ENCODE measurements at places on chromosomes 11 and 22. TPM values are rescaled to one million over a fixed set of nuclear protein-coding genes. Genes with fewer than 3 reads are reported as not detected.

FKBP2 gene
- 36.6 TPM for total RNA-seq

CCDC116 gene
- 0.78 TPM for total RNA-seq

TEX54 gene
- total RNA-seq = not detected

OR52I2 gene
- not detected for total RNA-seq

RFPL3 gene
- not detected for total RNA-seq

GRCh38 chr11:19327280-19327679 lies 86.5 kb upstream of the E2F8 start:
- peaks cover 17% of the 10 kb centered on the region for H3K27me3 ChIP-seq
- no peaks in the 10 kb centered on the region for H3K4me1 ChIP-seq
- H3K36me3 ChIP-seq = no peaks in the 10 kb centered on the region
- no peak overlapping the region for H3K27ac ChIP-seq
- no peak overlapping the region for H3K4me3 ChIP-seq

DNA sequence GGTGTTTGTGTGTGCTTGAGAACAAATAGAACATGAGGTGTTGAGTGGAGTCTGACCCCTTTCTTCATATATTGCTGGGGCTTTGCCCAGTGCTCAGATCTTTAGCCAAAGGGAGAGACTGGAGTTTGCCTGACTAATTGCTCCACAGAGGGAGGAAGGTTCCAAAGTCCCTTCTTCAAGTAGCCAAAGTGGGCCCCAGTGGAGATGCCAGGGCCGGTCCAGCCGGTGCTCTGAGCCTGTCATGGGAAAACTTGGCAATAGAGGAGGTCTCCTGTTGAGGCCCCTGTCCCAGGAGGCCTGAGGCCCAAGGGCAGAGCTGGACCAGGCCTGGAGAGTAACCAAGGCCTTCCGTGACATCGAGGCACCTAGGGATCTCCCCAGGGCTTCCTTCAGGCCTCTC lies 112.3 kb downstream of the DSCAML1 start:
- no peaks in the 10 kb centered on the region for H3K4me1 ChIP-seq
- H3K27me3 ChIP-seq = peaks cover 2% of the 10 kb centered on the region
- H3K36me3 ChIP-seq = no peaks in the 10 kb centered on the region
- no peak overlapping the region for H3K4me3 ChIP-seq
- DNase-seq = no peak
- no peak overlapping the region for H3K27ac ChIP-seq

DNA sequence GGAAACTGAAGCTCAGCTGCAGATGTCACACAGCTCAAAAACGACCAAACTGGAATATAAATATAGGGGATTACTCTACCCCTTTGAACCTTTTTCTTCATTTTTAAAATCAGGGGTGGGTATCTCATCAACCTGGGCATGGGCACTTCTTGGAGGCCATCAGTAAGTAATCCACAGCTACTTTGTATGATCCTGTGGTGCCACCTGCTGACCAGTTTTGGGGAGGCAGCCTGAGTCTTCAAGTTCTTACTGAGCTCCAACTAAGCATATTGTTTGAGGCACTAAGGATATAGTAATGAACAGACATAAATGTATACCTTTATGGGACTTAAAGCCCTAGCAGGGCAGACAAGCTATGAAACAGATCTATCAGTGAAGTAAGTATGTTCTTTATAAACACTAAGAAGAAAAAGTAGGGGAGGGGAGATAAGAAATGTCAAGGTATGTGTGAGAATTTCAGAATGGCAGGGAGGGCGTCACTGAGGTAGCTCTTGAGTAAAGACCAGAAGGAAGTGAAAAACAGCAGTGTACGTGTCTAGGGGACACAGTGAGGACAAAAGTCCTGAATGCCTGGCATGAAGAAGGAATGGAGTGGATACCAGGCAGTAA lies 18.4 kb downstream of the TUB start:
- no peaks in the 10 kb centered on the region for H3K27me3 ChIP-seq
- no peaks in the 10 kb centered on the region for H3K4me1 ChIP-seq
- H3K27ac ChIP-seq = no peak overlapping the region
- H3K4me3 ChIP-seq = no peak overlapping the region

GRCh38 chr22:42052765-42053164 lies 17.8 kb downstream of the NAGA start:
- peaks cover 18% of the 10 kb centered on the region for H3K36me3 ChIP-seq
- H3K27ac ChIP-seq = no peak overlapping the region
- H3K4me1 ChIP-seq = no peaks in the 10 kb centered on the region
- no peak overlapping the region for H3K4me3 ChIP-seq
- no peak for DNase-seq
- no peaks in the 10 kb centered on the region for H3K27me3 ChIP-seq

NLRP10 gene
- total RNA-seq = not detected

LSP1 gene
- 449 TPM for total RNA-seq

DNA sequence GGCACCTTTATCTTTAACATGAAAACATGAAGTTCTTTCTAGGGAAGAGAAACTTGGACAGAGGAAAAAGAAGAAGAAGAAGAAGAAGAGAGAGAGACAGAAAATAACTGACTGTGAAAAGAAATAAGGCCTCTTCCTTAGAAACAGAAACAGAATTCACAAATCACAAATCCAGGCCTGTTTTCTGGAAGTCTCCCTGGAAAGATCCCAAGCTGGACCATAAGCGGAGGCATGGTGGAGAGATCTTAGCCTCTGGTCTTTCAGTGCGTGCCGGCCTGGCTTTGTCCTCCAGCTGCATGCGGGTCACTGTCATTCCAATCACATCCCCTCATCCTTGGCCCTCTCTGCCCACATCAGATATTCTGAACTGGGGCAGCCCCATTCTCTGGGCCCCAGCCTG lies 6.9 kb downstream of the FXYD6 start:
- no peak for DNase-seq
- H3K4me1 ChIP-seq = peaks cover 3% of the 10 kb centered on the region
- H3K36me3 ChIP-seq = no peaks in the 10 kb centered on the region
- peaks cover 22% of the 10 kb centered on the region for H3K27me3 ChIP-seq

CYTH4 gene
- 45.9 TPM for total RNA-seq

DNA sequence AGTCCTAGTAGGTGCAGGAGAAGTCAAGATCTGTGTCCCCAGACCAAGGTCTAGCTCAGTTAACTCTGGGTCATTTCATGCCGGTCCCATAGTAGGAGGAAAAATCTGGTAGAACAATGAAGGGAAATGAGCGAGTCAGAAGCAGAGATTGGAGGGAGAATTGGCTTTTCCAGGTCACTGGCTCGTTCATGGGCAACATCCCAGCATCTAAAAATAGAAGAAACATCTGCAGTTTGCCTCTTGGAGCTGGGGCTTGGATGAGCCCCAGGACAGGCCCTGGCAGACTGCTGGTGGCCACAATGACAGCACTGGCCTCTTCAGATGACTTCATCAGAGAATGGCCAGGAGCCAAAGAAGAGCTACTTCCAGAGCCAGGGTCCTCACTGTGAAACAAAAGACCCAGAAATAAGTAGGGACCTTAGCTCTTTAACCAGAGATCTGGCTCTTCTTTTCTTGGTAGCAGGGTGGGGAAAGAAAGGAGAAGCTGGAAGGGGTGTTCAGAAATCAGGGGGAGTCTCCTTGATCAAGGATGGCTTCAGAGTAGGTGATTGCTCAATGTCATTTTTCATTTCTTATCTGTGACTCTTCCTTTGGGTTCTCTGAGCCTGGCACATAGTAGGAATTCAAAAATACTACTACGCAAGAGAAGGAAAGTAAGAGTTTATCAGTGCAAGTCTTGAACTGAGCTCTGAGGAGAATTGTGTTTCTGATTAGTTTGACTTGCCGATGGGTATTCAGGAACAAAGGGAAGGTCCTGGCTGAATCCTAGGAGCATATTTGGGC lies 102.6 kb downstream of the TMPRSS5 start:
- no peak for DNase-seq
- H3K27ac ChIP-seq = no peak overlapping the region
- peaks cover 49% of the 10 kb centered on the region for H3K27me3 ChIP-seq
- no peaks in the 10 kb centered on the region for H3K36me3 ChIP-seq
- H3K4me1 ChIP-seq = no peaks in the 10 kb centered on the region
- H3K4me3 ChIP-seq = no peak overlapping the region

DNA sequence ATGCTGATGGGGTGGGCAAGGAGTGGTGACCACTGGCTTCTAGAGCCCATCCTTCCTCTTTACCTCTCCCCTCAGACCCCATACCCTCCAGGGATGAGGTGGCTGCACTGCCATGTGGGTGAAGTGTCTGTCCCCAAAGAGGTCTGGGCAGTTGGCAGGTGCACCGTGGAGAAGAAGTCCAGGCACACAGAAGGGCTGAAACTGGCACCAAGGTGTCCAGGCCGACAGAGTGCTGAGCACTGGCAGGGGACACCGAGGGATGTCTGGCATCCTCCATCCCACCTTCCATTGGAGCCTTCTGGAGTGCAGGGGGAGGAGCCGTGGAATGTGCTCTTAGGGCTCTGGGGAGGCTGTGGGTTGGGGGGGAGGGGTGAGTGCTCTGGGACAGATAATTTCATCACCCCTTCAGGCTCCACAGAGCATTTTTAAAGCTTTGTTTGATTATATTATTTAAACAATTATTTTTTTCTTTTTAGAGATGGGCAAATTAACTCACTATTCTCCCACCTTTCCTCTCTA lies 37.9 kb downstream of the PKNOX2 start:
- no peak overlapping the region for H3K4me3 ChIP-seq
- peaks cover 1% of the 10 kb centered on the region for H3K27me3 ChIP-seq
- no peak for DNase-seq
- no peaks in the 10 kb centered on the region for H3K4me1 ChIP-seq
- H3K27ac ChIP-seq = no peak overlapping the region

PAFAH1B2 gene
- total RNA-seq = 72.3 TPM

- no peak overlapping the region for H3K4me3 ChIP-seq
- DNase-seq = no peak
- H3K27me3 ChIP-seq = no peaks in the 10 kb centered on the region
- H3K27ac ChIP-seq = no peak overlapping the region
- no peaks in the 10 kb centered on the region for H3K36me3 ChIP-seq
These were observed 80.8 kb downstream of the SHANK2 start for GRCh38 chr11:71171576-71171975.

GRCh38 chr11:3129591-3130268 lies 35.4 kb downstream of the OSBPL5 start:
- no peaks in the 10 kb centered on the region for H3K36me3 ChIP-seq
- no peak overlapping the region for H3K4me3 ChIP-seq
- DNase-seq = no peak
- no peak overlapping the region for H3K27ac ChIP-seq
- no peaks in the 10 kb centered on the region for H3K4me1 ChIP-seq

DNA sequence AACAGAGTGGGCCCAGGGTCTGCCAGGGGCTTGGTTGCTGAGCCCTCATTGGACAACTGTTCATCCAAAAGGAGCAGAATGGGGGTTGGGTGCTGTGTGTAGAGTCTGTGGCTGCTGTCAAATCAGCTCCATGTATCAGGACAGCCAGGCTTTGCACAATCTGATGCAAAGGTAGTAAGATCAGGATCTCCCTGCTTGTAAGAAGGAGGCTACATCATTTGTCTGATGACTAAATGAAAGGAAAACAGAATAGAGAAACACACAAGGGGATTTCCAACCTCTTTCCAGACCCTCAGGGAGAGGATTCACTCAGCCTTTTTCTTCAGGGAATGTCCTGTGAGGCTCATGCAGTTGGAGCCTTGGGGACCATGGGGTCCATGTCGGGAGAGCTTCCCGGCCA lies 7.2 kb downstream of the MICAL2 start:
- no peak for DNase-seq
- no peak overlapping the region for H3K4me3 ChIP-seq
- peaks cover 78% of the 10 kb centered on the region for H3K36me3 ChIP-seq
- H3K4me1 ChIP-seq = peaks cover 80% of the 10 kb centered on the region
- H3K27ac ChIP-seq = peak overlapping the region; percentile 90
- no peaks in the 10 kb centered on the region for H3K27me3 ChIP-seq

DNA sequence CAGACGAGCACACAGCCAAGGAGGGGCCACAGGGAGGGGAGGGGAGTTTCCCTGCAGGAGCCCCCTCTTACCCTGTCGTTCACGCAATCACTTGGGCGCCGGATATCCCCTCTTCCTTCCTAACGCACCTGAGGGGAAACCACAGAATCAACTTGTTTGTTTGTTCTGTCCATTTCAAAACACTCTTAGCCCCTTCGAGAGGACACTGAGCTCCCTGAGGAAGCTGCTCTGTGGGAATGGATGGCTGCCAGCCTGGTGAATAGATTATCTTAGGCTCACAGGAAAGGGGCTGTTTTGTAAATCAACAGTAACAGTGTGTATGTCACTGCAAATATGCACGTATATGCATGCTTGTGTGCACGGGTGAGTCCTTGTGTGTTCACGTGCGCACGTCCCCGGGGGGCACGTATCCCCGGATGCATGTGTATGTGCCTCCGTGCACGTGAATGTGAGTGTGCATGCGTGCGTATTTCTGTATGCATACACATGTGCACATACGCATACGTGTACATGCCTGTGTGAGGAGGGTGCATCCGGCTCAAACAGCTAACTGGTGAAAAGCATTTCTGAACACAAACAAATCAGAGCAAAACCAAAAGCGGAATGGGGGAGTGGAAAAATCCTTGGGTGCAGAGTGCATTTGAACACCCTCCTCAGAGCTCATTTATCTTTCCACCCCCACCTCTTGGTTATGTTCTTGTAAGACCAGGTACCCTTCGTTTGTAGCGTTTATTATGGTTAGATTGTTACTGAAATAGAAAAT lies 7.2 kb downstream of the ARSA start:
- no peaks in the 10 kb centered on the region for H3K27me3 ChIP-seq
- peak overlapping the region; percentile 81 for H3K4me3 ChIP-seq
- peaks cover 32% of the 10 kb centered on the region for H3K4me1 ChIP-seq
- no peaks in the 10 kb centered on the region for H3K36me3 ChIP-seq
- peak; percentile 73 for DNase-seq

CCDC82 gene
- total RNA-seq = 35.4 TPM

GRCh38 chr11:132072858-132073211 lies 702.4 kb downstream of the NTM start:
- no peak overlapping the region for H3K4me3 ChIP-seq
- H3K27ac ChIP-seq = no peak overlapping the region
- no peak for DNase-seq
- H3K27me3 ChIP-seq = no peaks in the 10 kb centered on the region

NPAS4 gene
- 0.09 TPM for total RNA-seq

MYBPC3 gene
- not detected for total RNA-seq

SMIM38 gene
- total RNA-seq = 0.53 TPM

- no peak overlapping the region for H3K27ac ChIP-seq
- peaks cover 2% of the 10 kb centered on the region for H3K27me3 ChIP-seq
- H3K4me3 ChIP-seq = no peak overlapping the region
These were observed 14.4 kb upstream of the SORL1 start for GRCh38 chr11:121437686-121438078.

MYOD1 gene
- not detected for total RNA-seq

LIF gene
- total RNA-seq = 932 TPM

MAPK11 gene
- 20.9 TPM for total RNA-seq

DNA sequence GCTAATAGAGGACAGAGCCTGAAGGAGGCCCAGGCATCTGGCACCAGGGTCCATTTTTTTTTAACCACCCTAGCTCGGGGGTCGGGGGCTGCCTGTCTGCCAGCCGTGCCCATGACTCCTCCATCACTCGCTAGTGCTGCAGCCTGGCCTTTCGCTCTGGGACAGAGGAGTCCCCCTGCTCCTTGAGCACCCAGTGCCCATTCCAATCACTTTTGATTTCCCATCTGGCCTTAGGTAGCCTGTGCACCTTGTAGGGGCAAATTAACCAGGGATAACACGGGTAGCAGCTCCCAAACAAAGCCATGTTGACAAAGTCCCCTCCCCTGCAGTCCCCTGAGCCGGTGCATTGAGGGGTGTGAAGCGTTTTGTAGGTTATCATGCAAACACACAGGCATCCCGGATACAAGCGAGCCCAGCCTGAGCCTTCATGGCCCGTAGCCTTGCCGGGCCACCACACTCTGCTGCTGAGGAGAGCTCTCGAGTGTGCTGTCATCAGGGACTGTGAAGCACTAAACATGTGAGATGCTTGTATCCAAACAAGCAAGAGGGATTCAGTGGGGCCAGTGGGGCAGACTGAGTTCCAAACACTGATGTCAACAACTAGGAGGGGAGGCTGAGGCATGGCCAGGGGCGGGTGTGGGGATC lies 208.7 kb downstream of the DSCAML1 start:
- H3K27ac ChIP-seq = no peak overlapping the region
- no peak for DNase-seq
- no peaks in the 10 kb centered on the region for H3K27me3 ChIP-seq
- no peak overlapping the region for H3K4me3 ChIP-seq

Data from activated T-helper 2 cell treated with anti-CD3 and anti-CD28 coated beads, Interferon-gamma antibody, Interleukin-2, Interleukin-4, amounts not matched to agents 10 μg/mL and 5 μg/mL and 100 μg/mL, durations not matched to agents 14 hours and 24 hours and 36 hours (primary cell).